ENCODE measurements at places on chromosomes 13 and 19.

DNA sequence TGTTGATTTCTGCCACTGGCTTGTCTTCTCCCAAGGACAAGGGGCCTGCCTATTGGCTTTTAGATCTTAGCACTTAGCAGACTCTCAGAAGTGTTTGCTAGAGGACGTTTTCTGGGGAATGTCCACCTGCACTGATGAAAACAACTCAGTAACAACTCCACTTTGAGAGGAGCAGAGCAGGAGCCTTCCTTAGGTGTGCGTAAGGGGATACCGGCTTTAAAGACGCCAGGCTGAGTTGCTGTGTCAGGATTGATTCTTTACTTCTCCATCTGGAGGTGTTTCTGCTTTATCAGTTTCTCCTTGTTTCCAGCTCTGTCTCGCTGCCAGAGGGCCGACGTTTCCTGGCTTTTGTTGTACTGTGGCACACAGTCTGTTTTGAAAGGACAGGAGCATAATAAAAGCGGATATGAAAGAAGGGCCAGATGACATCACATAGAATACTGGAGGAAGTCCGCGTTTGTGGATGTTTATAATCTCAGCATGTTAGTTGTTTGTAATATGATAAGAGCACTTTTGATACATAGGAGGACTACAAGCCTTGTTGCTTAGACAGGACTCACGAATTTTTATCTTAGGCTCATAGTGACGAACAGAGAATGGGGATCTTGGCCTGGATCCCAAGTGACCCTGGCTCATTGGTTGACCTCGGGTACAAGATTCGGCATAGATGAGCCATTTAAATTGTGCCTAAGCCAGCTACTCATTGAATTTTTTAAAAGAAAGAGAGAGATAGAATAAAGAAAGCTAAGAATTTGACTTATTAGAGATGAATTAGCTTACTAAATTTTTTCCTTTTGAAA, 34.6 kb downstream of the COL4A2 start:
- no peak for DNase-seq

DNA sequence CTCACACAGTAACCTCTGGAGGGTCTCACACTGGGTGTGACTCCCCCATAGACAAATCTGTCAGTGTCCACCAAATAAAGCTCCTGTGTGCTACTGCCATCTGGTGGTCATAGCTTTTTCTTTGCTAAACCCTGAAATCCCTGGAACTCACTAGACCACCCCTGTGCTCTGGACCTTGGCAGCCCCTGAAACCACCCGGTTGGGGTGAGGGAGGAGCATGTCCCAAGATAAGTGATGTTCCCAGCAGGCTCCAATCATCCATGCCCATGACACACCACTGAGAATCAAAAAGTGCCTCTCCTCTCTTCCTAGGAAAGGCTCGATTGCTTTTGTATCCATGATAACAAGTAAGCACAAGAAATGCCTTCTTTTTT, 6.5 kb upstream of the HSD17B14 start:
- DNase-seq, result no peak

DNA sequence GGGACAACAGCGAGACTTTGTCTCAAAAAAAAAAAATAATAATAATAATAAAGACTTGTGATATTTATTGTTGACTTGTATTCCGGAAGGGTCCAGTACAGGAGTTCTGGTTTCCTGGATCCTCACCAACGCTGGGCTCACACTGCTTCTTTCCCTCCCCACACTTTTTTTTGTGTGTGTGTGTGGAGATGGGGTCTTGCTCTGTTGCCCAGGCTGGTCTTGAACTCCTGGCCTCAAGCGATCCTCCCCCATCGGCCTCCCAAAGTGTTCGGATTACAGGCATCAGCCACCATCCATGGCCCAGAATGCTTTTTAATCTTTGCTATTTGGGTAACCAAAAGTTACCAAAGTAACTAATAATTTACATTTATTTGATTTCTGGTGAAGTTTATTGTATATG, 39.1 kb downstream of the SIPA1L3 start:
- DNase-seq, result no peak

- peak; percentile 39 for DNase-seq
These were observed 244.4 kb upstream of the MAB21L1 start for GRCh38 chr13:35720690-35721554.

DNA sequence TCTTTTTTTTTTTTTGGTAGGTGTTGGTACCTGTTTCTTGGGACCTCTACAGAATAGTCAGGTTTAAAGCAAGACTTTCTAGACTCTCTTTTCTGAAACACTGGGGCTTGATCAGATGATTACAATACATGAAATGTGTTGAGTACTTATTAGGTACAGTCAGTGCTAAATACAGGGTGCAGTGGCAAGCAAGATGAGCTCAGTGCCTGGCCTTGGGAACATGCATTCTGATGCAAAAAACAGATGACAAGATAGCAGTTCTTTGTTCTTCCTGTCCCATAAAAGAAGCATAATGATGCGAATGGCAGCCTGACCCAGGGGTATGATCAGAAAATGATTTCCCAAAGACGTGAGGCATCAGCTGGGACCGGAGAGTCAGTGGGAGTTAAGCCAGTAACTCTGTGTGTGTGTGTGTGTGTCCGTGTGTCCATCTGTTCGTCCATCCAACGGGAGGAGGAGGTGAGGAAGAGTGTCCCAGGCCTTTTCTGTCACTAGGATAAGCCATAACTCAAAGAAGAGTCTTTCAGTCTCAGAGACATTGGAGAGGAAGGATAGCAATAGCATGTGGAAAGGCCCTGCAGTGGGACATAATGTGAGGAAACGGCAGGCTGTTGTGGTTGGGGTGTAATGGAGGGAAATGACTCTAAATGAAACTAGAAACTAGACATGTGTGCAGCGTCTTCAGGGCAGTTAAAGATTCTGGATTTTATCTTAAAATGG, 32.2 kb downstream of the SLAIN1 start:
- no peak for DNase-seq

DNA sequence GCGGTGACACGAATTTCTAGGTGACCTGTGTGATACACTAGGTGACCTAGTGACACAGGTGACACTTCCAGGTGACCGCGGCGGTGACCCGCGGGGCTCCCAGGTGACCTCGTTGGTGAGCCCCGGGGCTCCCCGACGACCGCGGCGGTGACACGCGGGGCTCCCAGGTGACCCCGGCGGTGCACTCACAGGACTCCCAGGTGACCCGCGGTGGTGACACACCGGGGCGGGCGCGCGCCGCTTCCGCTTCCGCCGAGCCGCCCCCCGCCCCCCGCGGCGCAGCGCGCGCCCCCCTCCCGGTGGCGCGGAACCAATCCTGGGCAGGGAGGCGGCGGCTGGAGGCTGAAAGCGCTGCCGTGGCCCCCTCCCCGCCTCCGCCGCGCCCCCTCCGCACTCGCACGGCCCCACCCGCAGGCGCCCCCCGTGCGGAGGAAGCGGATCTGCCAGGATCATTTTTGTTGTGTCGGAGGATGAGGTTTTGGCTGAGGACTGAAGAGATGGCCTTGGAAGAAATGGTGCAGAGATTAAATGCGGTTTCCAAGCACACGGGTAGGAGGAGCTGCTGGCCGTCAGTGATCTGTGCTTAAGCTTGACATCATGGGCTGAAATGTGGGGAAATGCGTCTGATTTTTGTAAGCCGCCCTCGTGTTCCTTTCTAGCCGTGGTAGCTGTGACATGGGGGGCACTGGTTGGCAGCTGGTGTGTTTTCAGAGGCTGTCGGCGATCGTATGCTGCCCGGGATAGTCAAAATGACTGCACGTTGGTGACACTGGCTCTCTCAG, at the start of gene MCF2L:
Gene MCF2L, plus strand, starts transcription at position 305 of the 782 bp plus-strand sequence. Its CDS starts 166 bp downstream, at position 471.
- DNase-seq, result peak; percentile 46

GRCh38 chr19:39307046-39307821, 11.0 kb downstream of the IFNL1 start:
- DNase-seq, result no peak

- DNase-seq, result peak; percentile 50
These were observed 611.4 kb downstream of the PCDH9 start for GRCh38 chr13:66618702-66619101.

- no peak for DNase-seq
These were observed 15.2 kb upstream of the GJA3 start for GRCh38 chr13:20175907-20176652.

DNA sequence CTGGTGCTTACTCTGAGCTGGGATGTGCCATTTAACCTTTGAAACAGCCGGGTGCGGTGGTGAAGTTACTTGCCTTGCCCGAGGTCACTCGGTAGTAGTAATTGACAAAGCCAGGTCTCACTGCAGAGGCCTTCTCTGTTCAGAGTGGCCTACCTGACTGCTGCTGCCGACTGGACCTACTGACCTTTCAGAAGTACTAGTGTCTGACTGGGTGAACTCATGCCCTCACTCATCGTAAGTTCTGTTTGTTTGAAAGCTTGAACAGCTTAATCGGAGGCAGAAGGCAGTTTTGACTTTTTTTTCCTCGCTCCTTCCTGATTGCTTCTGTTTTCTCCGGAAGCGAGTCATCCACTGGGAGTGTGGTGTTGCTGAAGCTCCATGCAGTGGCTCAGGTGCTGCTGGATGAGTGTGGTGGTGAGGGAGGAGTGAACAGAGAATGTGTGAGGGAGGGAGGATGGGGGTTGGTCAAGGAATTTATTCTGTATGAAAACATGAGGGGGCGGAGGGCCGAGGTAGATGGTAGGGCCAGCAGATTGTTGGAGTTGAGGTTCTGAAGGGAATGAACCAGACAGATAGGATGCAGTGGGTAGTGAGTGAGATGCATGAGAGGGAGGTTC, 2.7 kb downstream of the SPINT2 start:
- peak; percentile 15 for DNase-seq

DNA sequence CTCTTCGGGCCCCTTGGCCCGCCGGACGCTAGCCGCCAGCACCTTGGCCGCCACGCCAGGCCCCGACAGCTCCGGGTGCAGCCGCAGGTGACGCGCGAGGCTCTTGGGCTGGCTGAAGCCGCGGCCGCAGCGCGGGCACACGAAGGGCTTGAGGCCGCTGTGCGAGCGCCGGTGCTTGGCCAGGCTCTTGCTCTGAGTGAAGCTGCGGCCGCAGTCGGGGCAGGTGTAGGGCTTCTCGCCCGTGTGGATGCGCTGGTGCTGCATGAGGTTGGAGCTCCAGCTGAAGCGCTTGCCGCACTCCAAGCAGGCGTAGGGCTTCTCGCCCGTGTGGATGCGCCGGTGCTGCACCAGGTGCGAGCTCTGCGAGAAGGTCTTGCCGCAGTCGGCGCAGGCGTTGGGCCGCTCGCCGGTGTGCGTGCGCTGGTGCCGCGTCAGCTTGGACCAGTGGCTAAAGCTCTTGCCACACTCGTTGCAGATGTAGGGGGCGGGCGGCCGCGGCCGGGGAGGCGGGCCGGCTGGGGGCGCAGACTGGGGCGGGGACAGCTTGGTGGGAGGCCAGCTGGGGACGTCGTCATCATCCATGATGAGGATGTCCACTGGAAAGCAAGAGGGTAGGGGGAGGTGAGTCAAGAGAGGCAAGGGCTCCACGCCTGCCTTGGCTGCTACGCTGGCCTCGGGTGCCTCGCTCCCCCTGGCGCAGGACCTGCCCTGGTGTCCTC, 32.4 kb downstream of the ZNF787 start:
- DNase-seq, result no peak

- no peak for DNase-seq
These were observed 9.1 kb downstream of the ZNF100 start for GRCh38 chr19:21758296-21758695.

GRCh38 chr19:55663846-55664536, 9.2 kb downstream of the U2AF2 start:
- DNase-seq, result no peak

DNA sequence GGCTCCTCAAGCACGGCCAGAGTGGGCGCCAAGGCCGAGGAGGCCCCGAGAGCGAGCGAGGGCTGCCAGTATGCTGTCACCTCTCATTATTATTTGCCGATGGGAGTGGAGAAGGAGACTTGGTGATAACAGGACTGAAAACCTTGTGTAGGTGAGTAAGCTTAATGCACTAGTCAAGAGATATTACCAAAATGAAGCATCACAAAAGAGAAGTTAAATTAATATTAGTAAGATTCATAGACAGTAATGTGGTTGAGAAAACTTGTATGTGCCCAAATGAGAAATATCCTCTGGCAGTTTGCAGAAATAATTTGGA, 204.5 kb upstream of the SLITRK1 start:
- DNase-seq, result no peak

DNA sequence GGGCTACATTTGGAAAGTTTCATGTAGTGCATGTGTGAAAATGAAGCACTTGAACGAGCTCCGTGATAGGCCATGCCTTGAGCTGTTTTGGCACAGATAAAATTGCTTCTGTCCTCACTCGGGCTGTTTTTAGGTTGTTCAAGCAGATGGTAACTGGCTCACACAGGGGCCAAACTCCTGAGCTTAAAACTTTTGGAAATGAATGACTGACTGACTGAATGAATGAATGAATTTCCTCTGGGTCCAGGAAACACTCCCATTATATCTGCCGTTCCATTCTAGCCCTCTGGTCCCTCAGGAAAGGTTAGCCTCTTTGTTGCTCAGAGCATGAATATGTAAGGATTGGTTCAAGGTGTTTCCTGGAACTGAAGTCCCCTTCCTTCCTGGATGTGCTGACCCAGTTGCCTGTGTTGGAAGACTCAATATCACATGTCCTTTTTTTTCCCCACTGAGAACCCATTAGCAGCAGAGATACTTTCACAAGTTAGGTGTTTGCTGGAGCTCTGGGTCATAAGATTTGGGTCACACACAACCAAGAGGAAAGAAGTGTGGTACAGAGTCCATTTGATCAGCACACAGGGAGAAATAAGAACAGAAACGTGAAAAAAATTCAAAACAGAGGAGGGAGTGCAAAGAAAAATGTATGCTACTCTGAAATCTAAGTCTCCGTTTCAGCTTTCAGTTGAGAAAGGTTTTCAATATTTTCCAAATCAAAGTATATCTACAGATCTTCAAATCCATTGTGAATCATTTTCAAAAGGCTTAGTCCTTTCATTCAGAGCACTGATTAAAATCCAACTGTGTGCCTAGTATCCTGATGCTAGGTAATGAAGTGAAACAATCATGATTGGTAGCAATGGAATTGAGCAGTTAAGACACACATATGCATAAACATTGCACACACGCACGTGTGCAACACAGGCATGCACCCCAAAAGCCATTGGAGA, 18.9 kb downstream of the MBNL2 start:
- DNase-seq, result no peak

- no peak for DNase-seq
These were observed 65.8 kb upstream of the ADGRE5 start for GRCh38 chr19:14315433-14315832.

- DNase-seq, result no peak
These were observed at the start of gene TMEM59L for GRCh38 chr19:18612772-18613588. TMEM59L (plus strand) TSS chr19:18612870; CDS start chr19:18612959, 89 bp downstream.

- DNase-seq, result no peak
These were observed 1.2 kb upstream of the KCNA7 start for GRCh38 chr19:49073514-49074378.

DNA sequence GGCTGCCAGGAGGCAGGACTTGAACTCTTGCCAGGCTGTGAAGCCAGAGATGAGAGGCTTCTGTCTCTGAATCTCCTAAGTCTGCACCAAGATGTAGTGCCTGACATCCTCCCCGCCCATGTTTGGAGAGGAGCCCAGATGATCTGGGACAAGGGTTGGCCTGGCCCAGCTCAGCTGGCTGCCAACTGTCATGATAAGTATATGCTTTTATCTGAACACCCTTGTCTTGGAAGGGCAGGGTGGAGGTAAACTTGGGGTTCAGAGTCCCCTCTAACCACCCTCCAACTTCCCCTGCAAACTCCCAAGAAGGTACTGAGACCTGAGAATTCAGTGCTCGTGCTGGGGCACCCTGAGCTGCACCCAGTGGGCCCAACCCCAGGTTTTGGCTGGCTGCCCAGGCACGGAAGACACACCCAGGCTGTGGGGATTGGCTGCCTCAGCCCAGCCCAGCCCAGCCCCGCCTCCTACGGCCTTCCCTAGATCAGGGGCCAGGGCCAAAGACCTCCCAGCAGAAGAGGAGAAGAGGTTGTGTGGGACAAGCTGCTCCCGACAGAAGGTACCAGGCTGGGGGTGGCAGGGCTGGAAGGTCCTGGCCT, at the start of gene CYP4F12:
Gene CYP4F12, plus strand, starts transcription at position 508 of the 596 bp plus-strand sequence. CDS start 443 bp downstream, outside the sequence.
- DNase-seq, result no peak

Data from COLO829 (cell line).